NCI-H1105 (cell line): ENCODE measurements at places on chromosomes 3 and 15.

DNA sequence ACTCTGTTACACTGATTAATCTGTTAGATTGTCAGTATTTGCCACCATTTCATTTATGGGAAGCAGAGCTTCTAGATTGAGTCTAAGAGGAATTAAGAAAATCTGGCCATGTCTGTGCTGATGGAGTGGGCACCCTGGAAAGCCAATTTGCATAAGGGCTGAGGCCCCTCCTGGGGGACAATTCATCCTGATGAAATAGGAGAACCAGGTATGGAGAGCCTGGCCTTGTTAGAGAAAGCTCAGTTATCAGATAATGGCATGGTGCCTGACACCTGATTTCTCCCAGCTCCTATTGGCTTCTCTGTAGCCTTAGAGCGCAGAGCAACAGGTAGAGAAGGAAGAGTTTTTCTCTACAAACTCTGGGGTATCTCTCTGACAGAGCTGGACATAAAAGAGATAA, 114.2 kb downstream of the EBLN2 start:
- no peak for DNase-seq

DNA sequence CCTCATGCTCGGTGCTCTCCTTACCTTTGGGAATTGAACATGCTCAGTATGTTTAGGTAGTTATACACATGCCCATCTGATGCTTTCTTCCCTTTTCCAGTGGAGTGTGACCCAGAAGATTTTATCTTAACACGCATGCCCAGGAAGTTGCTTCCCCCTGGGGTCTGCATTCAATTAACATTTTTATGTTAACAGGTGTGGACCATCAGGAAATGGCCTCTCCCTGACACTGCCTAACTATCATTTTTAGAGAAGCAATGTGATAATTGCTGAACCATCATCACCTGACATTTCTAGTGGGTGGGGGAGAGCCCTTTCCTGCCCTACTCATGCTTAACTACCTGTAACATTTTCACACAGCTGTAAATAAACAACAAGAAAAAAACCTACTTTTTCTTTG, 55.1 kb upstream of the TGFBR2 start:
- DNase-seq: no peak

GRCh38 chr3:53823026-53823955, 22.9 kb downstream of the CHDH start:
- no peak for DNase-seq

- DNase-seq: no peak
These were observed 135.1 kb downstream of the TMCO5A start for GRCh38 chr15:38069511-38070011.

- DNase-seq: no peak
These were observed 250.8 kb upstream of the CBLB start for GRCh38 chr3:106119614-106120082.

DNA sequence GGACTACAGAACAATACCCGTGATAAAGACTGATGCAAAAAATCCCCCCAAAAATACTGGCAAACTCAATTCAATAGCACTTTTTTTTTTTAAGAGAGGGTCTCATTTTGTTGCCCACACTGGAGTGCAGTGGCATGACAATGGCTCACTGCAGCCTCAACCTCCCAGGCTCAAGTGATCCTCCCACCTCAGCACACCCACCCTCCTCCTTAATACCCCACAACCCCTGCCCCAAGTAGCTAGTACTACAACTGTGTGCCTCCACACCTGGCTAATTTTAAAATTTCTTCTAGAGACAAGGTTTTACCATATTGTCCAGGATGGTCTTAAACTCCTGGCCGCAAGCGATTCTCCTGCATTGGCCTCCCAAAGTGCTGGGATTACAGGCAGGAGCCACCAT, 11.4 kb downstream of the TOP2B start:
- DNase-seq: no peak

GRCh38 chr3:125651244-125651643, 55.9 kb upstream of the OSBPL11 start:
- no peak for DNase-seq

DNA sequence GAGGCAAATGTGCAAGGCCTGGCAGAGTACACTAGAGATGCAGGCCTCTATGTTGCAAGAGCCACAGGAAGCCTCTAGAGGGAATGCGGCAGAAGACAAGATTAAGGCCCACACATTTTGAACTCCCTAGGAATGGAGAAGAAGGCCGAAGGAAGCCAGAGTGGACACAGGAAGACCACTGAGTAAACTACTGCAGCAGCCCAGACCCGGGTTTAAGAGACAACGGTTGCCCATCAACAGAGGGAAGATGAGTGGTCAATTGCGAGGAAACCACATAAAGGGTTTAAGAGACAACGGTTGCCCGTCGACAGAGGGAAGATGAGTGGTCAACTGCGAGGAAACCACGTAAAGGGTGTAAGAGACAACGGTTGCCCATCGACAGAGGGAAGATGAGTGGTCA, 14.6 kb downstream of the CHSY1 start:
- DNase-seq: no peak

GRCh38 chr3:52827441-52827840, 3.0 kb downstream of the ITIH4 start:
- no peak for DNase-seq

- DNase-seq: no peak
These were observed 17.0 kb downstream of the PLCH1 start for GRCh38 chr3:155727836-155728235.

- DNase-seq: no peak
These were observed 39.5 kb downstream of the TM2D3 start for GRCh38 chr15:101612676-101613075.

GRCh38 chr3:176948151-176948550, 249.1 kb downstream of the TBL1XR1 start:
- no peak for DNase-seq

DNA sequence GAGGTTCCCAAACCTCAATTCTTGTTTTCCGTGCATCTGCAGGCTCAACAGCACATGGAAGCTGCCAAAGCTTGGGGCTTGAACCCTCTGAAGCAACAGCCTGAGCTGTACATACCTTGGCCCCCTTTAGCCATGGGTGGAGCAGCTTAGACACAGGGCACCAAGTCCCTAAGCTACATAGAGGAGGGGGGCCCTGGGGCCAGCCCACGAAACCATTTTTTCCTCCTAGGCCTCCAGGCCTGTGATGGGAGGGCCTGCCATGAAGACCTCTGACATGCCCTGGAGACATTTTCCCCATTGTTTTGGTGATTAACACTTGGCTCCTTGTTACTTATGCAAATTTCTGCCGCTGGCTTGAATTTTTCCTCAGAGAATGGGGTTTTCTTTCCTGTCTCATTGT, 24.6 kb downstream of the SRP14 start:
- no peak for DNase-seq
